ENCODE measurements at places on chromosomes 13 and 19.
A peak's percentile ranks its signal among the peaks of the same experiment; 100 is the strongest.

- no peak for DNase-seq
Measured at GRCh38 chr13:105908586-105908985, 626.9 kb downstream of the EFNB2 start.

- no peak for DNase-seq
Measured at GRCh38 chr13:65292488-65292901, 1937.6 kb downstream of the PCDH9 start.

DNA sequence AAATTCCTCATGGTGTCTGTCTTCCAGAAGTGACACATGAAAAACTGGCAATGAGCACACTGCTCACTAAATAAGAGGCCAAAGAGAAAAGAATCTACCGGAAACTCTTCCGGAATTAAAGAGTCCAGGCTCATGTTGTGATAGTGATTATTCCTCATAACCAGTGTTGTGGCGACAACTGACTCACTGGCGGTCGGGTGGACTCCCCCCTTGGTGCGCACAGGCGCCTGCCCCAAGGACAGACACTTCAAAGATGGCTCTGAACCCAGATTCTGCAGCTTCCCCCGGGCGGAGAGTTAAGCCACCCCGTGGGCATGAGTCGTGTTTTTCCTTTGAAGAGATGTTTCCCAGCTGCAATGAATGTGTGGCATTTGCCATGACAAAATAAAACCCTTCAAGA lies 10.3 kb downstream of the IL17D start:
- DNase-seq = no peak

DNA sequence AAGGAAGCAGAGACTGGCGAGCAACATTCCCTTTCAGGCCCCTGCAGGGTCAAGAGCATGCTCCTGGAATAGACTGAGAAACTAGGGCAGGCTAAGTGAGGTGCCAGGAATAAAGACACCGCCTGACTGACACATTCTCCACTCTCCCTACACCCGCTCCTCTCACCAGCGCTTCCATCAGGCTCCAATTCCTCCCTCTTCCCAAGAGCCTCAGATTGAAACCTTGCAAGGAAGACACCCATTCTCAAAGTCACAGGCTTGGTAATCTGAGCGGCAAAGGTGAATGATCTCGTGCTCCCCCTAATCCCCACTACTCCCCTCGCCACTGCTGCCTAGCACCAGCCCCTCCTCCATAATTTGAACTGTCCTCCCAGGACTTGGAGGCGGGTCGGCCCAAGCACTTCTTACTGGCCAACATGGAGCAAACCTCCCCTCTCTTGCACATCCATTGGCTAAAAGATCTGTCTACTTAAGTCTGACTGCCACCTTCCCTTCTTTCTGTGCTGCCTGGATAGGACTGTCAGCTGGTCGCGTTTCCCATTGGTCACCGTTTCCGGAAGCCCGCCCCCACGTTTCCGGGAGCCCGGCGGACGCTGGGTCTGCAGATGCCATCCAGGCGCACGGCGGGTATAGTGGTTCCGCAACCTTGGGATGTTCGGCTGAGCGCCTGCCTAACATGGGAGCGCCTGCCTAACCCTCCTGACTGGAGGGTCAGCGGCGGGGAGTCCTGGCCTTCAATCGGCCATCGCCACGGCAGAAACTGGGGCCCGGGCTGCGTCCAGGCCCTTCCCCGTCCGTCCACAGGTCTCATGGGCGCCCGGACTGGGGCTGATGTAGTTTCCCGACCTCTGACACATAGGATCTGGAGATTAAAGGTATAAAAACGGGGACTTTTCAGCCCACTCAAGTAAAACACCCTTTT lies 33.6 kb downstream of the ZNF383 start:
- DNase-seq = no peak

DNA sequence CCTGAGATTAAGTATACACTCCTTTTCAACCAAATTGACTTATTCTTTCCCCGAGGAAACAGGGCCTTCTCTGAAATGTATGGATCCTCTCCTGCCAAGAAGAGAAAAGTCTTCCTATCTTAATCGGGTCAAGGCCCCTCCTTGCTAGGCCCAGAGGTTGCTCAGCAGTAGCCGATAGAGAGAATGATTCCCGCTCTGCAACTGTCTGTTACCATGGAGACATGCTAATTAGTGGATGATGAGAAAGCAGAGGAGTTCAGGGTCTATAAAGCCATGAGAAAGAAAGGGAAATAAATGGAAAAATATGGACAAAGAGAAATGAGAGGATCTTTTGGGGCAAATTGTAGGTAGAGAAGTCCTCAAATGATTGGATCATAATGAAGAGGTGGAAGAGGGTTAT lies 103.5 kb downstream of the POU4F1 start:
- no peak for DNase-seq

DNA sequence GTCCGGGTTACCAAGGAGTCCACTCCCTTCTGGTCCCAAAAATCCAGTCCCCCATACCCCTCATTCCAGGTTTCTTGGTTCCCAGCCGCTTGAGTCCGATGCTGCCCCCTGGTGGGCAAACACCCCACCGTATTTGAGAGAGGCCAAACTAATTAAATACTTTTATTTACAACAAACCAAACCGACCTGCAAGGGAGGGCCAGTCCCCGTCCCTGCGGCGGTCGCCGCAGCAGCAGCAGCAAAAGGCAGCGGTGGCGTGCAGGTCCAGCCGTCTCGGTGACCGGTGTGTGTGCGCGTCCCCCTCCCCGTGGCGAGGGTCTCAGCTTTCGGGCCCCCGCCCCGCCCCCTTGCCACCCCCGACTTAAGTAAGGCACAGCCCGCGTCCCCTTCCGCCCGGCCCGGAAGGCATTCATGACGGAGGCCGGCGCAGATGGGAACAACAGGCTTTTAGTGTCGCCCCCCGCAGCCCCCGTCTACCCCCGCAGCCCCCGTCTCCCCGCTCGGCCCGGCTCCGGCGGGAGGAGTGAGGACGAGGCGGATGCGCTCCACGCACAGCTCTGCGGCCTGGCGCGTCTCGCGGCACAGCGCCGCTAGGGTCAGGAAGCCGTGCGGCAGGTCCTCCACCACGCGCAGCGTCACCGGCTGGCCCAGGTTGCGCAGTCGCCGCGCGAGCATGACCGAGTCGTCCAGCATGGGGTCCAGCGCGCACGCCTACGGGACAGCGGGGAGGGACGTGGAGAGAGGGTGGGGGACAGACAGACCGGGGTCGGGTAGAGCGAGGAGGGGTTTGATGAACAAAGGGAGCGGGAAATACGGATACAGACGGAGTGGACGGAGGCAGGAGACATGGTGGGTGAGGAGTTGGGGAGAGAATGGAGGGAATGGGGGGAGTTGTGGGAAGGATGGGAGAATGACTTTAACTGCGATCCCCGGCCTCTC lies 11.5 kb upstream of the CNFN start:
- peak; percentile 58 for DNase-seq

DNA sequence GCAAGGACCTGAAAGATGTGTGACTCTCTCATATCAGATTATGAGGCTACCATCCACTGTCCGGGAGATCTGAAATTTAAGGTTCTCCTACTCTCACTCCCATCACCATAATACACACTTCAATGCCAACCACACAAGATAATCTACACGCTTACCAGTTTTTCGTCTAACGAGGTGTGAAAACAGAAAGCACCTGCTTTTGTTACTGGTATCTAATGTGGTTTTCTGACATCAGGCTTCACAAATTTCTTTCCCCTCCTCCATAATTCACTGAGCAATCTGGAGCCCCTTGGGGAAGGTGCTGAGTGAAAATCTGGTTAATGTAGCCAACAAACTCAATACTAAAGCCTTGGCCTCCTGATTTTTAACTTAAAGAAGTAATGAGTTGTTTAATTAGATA lies 10.1 kb upstream of the LRCH1 start:
- DNase-seq = no peak

DNA sequence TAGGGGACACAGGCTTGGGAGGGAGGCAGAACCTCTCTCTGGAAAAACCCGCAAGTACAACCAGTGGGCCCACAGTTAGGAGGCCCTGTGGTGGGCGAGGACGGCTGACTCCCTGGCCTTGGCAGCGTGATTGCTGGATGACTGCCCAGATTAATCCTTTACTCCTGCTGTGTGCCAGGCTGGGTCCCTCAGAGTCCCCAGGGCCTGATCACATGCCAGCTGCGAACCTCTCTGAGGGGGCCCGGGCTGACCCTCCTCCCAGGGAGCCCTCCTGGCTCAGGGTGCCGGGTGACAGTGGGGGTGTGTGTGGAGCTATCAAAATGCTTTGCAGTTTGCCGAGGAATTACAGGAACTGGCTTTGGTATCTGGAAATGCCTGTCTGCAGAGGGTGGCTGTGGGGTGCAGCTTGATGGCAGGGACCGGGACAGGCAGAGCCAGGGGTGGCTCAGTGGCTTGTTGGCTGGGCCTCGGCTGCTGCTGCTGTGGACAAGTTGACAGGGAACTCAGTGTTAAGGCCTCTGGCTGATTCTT lies 48.9 kb downstream of the DNM2 start:
- DNase-seq = no peak

DNA sequence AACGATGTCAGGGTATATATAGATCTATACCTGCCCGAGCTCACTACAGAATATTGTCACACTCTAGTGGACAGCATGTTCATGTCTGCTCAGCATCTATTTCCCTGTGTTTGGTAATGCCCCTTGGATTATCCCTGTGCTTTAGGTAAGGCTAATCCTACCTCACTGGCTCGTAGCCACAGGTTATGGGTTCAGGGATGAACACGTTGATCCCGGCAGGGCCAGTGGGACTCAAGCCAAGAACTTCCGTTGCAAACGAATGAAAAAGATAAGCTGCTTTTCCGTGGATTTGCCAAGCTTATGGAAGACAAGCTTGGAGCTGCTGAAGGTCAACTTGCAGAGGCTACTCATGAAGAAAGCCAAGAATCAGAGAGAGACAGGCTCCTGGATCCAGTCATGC lies 400.0 kb upstream of the TSHZ3 start:
- DNase-seq = no peak

DNA sequence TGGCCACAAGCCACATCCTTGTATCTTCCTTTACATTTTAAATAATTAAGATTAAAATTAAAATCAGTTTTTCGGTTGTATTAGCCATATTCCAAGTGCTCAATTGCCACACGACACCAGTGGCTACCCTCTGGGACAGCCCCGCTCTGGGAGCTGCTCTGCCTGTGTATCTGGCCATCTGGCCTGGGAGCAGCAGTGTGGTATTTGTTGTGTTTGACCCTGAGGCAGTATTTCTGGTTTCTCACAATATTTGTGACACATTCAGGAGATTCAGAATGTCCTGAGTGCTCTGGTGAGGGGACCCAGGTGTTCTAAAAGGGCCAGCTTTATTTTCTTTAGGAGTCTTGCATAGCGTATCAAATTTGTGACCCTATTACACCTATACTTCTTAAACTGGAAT lies 179.0 kb downstream of the SUCLA2 start:
- no peak for DNase-seq

- no peak for DNase-seq
Measured at GRCh38 chr19:45336696-45337251, 3.8 kb upstream of the KLC3 start.

DNA sequence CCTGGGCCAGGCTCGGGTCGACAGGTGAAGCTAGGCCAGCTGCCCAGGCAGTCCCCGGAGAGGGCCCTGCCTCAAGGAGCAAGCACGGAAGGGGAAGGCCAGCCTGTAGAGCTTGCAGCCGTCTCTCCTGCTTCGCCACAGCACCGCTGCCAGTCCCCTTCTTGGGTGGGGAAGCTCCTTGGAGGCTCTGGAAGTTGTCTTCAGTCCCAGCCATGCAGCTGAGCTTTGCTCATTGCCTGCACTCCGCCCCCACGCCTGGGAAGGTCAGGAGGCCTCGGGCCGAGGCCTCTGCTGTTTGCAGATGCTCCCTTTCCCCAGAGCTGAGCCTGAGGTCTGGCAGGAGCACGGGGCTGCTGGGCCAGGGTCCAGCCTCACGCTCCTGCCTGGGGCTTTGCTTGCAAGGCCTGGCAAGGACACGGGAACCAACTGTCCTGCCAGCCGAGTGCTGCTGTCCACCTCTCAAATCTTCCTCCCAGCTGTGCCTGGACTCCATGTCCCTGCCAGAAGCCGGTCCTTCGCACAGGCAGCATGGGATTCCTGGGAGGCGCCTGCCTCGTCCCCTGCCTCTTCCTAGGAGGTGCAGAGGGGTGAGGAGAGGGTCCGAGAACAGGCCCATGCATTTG lies 13.3 kb downstream of the PLEKHF1 start:
- DNase-seq = no peak

DNA sequence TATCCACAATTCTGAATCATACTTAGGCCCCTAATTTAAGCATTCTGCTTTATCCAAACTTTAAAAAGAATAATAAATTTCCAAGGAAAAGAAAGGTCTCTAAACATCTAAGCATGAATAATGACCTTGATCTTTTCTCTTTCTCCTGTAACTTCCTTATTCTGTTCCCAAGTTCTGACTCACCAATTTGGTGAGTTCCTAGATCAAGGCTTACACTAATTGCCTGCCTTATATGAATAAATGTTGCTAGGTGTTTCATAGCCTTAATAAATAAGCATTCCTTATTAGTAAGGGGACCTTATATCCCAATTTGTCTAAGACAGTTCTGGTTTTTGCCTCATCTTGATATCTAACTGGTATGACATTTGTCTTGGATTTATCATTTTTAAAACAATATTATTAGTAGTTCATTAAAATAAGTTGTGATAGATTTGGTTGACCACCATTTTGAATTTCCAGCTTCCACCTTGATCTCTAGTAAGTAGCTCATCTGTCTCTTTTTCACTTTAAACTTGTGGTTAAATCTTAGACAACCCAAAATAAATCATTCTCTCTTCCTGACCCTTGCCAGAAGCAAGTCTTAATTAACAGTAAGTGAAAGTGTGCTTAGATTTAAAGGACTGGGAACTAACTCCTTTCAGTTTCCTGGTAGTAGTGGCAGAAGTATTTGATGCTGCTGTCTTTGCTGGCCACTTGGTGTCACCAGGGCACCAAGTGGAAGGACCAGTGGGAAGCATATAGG lies 121.2 kb upstream of the MLNR start:
- no peak for DNase-seq

- DNase-seq = no peak
Measured at GRCh38 chr13:99953138-99953755, 18.3 kb downstream of the ZIC5 start.

GRCh38 chr13:26601669-26602068 lies 44.2 kb downstream of the WASF3 start:
- no peak for DNase-seq

GRCh38 chr13:76512721-76513145 lies 373.5 kb downstream of the KCTD12 start:
- DNase-seq = no peak

- no peak for DNase-seq
Measured at GRCh38 chr13:97212601-97213040, 9.5 kb upstream of the MBNL2 start.

All from activated CD4-positive, alpha-beta T cell treated with anti-CD3 and anti-CD28 coated beads for 1 hour (primary cell).